ENCODE measurements at places on chromosomes 16 and 17.

GRCh38 chr17:57343717-57344116 lies 87.4 kb downstream of the MSI2 start:
- DNase-seq, result no peak

DNA sequence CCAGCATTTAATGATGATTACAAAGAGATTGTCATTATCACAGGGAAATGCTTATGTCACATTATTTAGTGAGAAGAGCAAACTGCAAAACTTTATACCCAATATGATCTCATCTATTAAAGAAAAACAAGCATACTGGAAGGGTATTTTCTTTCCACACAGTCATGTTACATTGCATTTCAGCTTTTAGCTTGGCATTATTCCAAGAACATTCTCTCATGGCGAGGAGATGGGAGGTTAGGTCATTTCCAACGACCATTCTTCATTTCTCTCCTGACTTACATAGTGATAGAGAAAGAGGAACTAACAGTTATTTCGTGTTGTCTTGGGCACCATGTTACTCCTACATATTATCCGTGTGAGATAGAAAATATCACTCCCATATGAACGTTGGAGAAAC lies 309.4 kb upstream of the XYLT1 start:
- no peak for DNase-seq

DNA sequence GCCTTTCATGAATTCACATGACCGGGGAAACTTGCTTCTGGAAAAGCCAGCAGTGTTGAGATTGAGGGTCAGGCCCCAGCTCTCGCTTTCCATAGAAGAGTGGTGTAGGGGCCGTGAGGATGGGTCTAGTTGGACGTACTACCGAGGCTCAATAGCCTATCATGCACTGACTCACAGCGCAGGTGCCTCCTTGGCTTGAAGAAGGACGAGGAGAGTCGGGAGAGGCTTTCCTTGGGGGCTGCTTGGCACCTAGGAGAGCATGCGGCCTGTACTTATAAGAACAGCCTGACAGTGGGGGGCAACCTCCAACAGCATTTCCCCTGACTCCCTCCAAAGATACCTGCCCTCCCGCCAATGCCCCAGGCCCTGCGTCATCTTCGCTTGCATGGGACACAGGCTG lies 37.6 kb downstream of the WSCD1 start:
- DNase-seq, result no peak

GRCh38 chr16:84471316-84471715 lies 33.1 kb downstream of the MEAK7 start:
- DNase-seq, result no peak

- no peak for DNase-seq
These were observed 46.1 kb downstream of the ZNRF1 start for GRCh38 chr16:75044800-75045361.

DNA sequence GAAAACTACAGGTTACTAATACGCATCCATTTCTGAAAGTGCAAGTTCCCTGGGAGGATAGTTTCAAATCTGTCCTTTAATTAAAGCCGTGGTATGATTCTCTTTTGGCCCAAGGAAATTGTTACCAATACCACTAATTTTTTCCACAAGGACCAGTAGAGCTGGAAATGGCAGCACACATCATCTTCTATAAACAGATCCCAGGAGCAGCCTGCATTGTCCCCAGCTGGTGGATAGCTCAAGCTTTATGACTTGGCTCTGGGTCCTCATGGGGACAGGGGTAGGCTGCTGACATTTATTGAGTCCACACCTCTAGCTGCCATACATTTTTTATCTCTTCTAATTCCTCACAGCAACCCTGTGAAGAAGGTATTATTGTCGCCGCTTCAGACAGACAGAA lies 35.8 kb upstream of the BHLHA9 start:
- no peak for DNase-seq

DNA sequence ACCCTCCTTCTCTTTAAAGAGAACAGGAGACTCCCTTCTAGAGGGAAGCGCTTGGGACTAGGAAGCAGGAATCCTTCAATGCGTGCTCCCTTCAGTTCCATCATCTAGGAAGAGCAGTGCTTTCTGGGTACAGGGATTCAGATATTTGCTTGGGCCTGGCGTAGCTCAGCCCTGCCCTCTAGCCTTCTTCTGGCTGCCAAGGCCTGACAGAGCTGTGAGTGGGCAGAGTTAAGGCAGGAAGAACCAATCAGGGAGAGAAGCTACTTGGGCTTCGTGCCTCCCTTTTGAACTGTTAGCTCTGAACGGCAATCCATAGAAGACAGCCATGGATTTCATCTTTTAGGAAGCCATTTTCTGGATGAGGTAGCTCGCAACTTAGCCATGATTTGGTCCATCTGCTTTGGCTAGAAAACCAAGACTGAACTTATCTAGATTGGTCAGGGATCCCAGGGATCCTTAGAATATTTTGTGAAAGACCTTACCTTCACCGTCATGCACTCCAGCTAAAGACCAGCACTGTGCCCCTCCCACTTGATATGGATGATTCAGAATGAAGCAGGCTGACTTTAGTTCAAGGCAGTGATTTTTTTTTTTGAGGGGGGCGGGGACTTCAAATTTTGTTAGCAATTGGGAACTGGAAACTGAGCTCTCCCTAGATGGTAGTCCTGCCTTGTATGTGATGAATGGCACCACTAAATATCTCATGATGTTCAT lies 2.5 kb upstream of the CORO6 start:
- no peak for DNase-seq
